ENCODE measurements at places on chromosomes 3 and 15.

DNA sequence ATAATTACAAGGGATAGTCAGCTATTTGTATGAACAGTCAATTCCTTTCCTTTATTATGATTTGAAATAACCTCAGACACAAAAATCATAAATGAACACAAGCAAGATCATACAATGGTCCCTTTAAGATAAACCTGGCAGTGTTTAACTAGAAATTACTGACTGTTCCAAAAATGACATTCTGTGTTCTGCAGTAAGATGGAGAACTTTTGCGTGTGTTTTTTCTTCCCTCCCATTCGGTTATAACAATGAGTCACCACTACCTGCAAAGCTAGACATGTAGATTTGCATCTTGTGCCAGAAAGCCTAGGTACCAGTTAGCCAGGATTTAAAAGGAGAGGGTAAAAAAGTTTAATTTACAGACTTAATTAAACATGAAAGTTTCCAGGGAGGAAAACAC, 248.2 kb upstream of the ADAMTS9 start:
- DNase-seq: no peak

- no peak for DNase-seq
These were observed 91.3 kb downstream of the LARS2 start for GRCh38 chr3:45479621-45480035.

DNA sequence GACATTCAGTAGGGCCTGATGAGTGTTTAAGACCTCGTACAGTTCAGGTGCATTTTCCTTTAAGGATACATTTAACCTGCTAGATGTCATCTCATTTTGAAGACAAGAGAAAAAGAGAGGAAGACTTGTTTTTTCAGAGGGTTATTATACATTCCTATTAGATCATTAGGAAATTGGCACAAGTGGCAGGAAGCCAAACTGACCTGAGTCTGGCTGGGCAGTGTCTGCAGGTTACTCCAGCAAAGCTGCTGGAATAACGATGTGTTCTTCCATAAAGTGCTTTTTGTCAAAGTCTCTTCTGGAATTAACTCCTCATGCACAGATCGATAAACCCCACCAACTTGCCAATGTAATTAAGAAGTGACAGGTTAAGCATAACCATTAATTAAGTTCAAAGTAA, 396.4 kb upstream of the TPRG1 start:
- no peak for DNase-seq

- no peak for DNase-seq
These were observed 63.5 kb downstream of the BFSP2 start for GRCh38 chr3:133463347-133463860.

DNA sequence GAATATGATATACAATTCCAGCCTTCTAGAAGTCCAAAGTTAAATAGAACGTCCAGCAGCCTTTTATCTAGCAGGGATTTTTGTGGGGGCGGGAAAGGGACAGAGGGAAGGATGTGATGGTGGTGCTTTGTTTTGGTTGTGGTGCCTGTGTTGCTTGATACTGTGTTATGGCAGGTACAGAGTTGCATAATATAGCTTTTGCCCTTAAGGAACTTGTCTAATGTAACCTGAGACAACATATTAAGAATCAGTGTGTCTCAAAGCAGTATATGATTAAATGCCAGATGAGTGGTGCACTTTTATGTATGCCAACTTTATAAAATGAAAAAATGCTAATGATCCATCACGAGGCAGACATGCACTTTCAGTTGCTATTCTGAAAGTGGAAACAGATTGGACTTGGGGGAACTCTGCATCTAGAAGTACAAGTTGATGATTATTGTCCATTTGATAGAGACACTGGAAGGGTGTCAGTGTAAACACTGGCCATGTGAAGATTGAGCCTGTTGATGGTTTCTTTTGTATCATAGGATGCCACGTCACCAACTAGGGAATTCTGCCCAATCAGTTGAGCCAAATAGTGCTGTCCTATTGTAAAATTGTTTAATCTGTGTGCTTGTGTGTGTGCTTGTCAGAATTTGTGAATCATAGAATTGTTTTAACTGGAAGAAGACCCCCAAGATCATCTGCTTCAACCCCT, 23.0 kb downstream of the NEO1 start:
- no peak for DNase-seq

GRCh38 chr3:119831941-119832371, 50.1 kb downstream of the NR1I2 start:
- no peak for DNase-seq

DNA sequence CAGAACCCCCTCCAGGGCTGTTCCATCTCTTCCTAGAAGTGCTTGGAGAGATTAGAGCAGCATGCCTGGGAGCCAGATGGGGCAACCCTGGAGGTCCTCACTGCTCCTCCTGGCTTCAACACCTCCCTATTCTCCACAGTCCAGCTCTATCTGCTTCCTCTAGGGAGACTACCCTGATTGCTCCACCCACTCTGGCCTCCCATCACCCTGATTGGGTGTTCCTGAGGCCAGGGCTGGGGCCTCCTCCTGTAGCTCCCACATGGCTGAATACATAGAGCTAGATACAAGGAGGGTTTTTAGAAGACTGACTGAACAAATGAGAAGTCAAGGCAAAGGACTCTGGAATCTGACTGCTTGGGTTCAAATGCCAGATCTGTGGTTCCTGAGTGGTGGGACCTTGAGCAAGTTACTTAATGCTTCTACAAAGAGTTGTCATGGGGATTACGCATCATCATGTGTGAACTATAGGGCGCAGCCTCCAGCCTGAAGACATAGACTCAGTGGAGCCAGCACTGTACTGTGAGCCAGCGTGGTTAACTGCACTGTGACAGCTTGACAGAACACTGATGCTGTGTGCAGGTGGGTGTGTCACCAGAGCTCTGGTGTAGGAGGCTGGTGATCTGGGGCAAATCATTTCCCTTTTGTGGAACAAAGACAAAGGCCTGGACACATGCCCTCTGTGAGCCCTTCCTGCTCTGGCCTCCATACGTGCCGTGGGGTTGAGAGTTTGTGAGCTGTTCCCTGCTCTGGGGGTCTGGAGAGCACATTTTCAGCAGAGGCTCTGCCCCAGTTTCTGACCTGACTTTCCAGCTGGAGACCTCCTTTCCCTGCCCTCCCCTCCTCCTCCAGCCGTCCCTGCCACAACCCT, 74.8 kb downstream of the SCN5A start:
- no peak for DNase-seq

GRCh38 chr15:35557544-35557943, 11.6 kb upstream of the DPH6 start:
- no peak for DNase-seq

- no peak for DNase-seq
These were observed 10.0 kb downstream of the HEXA start for GRCh38 chr15:72365844-72366243.

- DNase-seq: no peak
These were observed 403.8 kb upstream of the EPHA3 start for GRCh38 chr3:88703501-88704059.

- no peak for DNase-seq
These were observed 473 bp downstream of the FHIT start for GRCh38 chr3:61250784-61251173.

DNA sequence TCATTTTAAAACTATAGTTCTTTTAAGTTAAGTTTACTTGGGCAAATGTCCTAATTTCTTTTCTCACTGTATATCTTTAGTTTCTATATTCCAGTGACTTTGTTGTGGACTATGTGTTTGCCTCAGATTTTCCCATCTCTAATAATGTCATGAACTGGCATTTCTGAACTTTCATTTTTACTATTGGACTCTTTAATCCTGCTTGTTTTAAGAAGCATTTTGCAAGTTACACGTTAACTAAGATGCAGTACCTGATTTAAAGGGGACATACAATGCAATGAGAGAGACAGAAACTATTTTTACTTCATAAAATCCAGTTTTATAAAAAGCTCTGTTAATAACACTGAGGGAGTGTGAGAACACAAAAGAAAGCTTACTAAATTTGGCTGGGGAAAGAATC, 58.6 kb upstream of the PHLDB2 start:
- DNase-seq: no peak

- DNase-seq: no peak
These were observed 20.1 kb downstream of the ALS2CL start for GRCh38 chr3:46673151-46674030.

GRCh38 chr3:171163101-171164066, 136.9 kb upstream of the SLC2A2 start:
- DNase-seq: no peak

DNA sequence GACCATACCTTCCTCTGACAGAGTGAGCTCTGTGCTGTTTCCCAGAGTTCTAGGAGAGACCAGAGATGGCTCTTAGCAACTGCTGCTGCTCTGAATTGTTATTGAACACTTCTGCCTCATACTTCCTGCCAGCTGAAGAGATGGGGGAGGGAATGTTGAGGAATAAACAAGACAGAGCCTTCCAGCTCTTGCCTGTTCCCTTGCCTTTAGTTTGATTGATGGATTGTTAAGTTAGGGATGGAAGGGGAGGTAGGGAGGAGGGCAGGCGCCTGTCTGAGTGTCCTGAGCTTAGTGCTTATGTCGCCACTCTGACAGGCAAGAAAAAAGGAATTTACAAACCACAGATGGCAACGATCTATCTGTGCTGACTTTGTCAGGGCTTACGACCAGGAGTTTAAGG, 42.8 kb downstream of the ZNF609 start:
- no peak for DNase-seq

DNA sequence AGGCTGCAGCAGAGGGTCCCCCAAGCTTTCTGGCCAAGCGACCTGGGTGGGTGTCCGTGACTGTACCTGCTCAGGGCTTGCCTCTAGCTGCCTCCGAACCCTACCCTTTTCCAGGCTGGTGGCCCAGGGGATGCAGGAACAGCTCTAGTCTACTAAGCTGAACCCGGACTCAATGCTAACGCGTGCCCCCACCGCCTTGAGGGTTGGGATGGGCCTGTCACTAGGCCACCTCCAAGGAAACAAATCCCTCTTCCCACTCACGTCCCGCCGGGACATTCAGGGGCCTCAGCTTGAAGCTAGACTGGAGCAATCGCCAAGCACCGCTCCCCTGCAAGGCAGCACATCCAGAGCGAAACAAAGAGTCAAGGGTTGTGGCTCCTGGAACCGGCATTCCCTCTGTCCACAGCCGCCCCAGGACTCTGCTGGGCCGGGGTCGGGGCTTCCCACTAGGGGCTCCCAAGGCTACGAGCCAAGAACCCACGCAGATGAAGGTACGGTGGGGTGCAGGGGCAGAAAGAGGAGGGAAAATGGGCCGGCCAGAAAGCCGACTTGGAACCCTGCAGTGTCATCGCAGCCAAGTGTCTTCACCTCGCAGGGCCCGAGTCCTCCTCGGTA, 2.9 kb downstream of the FBXL22 start:
- no peak for DNase-seq

DNA sequence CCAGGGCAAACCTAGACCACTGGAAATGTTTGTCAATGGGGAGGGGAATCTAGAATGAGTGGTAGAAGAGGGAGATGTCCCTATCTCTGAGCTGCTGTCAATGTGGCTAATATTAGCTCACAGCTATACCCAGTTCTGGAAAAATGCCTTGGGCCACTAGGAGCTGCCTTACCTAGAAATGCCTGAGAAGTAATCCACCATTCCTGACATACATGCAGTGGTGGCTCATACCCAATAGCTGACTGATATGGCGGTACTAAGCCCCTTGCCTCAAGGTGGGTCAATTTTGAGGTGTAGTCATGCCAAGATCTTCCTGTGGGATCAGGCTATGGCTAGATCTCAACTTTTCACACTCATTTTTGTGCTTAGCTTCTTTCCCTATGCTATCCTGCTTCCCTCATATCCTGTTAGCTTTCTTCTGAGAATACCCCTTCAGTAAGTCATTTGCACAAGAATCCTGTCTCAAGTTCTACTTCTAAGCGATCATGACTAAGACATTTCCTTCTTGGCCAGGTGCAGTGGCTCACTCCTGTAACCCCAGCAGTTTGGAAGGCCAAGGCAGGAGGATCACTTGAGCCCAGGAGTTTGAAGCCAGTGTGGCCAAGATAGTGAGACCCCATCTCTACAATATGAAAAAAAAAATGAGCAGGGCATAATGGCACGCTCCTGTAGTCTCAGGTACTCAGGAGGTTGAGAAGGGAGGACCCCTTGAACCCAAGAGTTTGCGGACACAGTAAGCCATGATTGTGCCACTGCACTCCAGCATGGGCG, 49.1 kb upstream of the RFX7 start:
- DNase-seq: no peak

GRCh38 chr3:64234571-64234970, 9.3 kb upstream of the PRICKLE2 start:
- DNase-seq: no peak

DNA sequence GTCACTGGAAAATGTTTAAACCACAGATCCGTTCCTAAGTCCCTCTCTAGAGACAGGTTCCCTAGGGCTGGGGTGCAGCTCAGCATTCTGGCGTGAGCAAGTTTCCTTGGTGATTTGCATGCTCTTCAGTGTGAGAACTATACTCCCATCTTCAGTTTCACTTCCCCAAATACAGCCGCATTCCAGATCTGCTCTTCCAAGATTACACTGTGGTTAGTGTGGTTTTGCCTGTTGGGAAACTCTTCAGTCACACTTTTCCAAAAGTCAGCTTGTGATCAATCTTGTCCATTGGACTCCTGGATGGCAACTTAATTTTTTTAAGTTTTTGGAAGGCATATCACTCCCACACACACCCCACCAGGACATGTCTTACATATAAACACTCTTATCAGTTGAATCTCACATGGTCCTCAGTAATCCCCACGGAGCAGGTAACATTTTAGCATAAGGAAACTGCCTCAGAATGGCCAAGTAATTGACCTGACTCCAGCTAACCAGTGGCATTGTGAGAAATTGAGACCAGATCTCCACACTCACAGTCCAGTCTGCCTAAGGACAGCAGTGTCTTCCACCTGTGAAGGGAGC, 33.5 kb upstream of the PTPN23 start:
- DNase-seq: no peak

DNA sequence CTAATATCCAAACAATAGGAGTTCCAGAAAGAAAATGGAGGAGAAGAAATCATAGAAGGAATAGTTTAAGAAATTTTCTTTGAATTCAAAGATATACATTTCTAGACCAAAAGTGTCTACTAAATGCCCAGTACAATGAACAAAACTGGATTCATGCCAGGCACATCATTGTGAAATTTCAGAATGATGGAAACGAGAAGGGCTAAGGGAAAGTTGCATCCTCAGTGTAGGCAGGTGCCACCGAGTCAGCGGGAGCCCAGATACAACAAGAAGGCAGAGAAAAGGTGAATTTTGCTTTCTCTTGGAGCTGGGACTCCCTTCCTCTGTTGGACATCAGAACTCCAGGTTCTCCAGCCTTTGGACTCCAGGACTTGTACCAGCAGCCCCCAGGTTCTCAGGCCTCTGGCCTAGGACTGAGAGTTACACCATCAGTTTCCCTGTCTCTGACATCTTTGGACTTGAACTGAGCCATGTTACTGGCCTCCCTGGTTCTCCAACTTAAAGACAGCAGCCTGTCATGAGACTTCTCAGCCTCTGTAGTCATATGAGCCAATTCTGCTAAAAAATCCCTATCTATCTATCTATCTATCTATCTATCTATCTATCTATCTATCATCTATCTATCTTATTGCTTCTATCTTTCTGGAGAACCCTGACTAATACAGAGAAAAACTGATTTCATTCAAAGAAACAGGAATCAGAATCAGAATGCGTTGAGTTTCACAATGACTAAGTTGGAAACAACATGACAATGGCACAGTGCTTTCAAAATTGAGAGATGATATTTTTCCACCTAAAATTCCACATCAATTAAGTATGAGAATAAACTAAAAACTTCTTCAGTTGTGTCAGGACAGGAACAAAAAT, 207.7 kb downstream of the FAM43A start:
- no peak for DNase-seq

GRCh38 chr3:46660543-46661523, 32.6 kb downstream of the ALS2CL start:
- DNase-seq: no peak

GRCh38 chr3:147404800-147405230, 1.5 kb downstream of the ZIC4 start:
- DNase-seq: no peak

- DNase-seq: peak; percentile 71
These were observed 1.4 kb upstream of the PARP14 start for GRCh38 chr3:122679085-122679881.
